ENCODE measurements at places on chromosomes 2 and 18.

GRCh38 chr2:43300781-43301583 lies 74.6 kb upstream of the ZFP36L2 start:
- no peak for DNase-seq

DNA sequence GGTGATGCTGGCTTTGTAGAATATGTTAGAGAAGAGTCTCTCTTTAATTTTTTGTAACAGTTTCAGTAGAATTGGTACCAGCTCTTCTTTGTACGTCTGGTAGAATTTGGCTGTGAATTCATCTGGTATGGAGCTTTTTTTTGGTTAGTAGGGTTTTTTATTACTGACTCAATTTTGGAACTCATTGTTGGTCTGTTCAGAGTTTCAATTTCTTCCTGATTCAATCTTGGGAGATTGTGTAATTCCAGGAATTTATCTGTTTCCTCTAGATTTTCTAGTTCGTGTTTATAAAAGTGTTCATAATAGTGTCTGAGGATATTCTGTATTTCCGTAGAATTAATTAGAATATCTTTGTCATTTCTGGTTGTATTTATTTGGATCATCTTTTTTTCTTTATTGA lies 943.5 kb downstream of the TRIB2 start:
- no peak for DNase-seq

GRCh38 chr2:74881176-74881575 lies 47.2 kb downstream of the HK2 start:
- no peak for DNase-seq

DNA sequence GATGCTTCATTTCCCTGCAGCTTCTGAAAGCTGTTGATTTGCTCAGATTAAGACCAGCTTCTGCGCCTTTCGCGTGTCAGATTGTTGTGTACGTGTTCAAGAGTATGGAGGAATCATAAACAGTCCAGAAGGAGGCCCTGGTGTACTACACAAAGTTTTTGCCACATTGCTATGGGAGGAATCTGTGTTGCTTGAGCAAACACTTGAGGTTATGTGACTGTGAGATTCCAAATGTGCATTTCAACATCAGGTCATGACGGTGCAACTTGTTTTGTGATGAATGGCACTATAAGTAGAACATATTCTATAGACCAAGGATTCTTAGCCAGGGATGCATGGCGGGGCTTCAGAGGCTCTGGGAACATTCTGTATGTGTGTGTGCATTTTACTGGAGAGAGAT lies 35.0 kb downstream of the SRSF7 start:
- DNase-seq = no peak

GRCh38 chr2:84494070-84494469 lies 22.2 kb upstream of the DNAH6 start:
- no peak for DNase-seq

GRCh38 chr2:224893848-224894247 lies 148.4 kb downstream of the DOCK10 start:
- no peak for DNase-seq

GRCh38 chr18:28002841-28003240 lies 174.1 kb downstream of the CDH2 start:
- no peak for DNase-seq

GRCh38 chr18:518081-518480 lies 17.6 kb upstream of the COLEC12 start:
- no peak for DNase-seq

DNA sequence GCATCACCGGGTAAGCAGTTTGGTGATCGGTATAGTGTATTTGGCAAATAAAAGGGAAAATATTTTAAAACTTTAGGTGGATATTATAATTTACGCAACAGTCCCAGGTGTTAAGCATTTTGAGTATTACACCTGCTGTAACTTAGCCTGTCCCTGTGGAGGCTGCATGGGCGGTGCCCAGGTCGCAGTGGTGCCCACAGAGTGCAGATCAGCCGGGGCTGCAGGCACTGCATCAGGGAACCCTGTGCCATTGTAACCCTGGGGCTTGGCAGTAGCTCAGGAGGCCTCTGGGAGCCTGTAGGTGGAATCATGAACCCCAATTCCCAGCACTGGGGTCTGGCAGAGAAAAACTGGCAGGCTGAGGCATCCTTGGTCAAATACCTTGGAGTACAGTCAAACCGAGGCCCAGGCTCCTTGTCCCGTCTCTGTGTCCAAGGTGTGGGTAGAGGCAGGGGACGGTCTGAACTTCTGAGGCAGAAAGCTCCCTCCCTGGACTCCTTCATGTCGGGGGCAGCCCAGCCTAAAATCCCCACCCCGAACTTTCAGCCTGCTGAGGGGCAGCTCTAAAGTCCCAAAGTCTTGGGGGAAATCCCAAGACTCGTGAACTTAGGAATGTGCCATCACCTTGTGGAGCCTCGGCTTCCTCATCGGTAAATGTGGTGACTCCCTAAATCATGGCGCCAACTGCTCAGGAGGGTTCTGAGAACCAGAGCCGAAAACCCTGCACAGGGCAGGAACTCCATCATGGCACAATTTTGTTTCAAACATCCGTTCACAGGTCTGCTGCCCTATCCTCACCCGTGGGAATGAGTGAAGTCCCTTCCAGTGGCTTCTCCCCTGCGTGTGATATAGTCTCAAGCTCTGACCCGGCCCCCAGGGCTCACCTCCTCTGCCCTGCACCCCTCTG lies 85.7 kb downstream of the INHBB start:
- no peak for DNase-seq

DNA sequence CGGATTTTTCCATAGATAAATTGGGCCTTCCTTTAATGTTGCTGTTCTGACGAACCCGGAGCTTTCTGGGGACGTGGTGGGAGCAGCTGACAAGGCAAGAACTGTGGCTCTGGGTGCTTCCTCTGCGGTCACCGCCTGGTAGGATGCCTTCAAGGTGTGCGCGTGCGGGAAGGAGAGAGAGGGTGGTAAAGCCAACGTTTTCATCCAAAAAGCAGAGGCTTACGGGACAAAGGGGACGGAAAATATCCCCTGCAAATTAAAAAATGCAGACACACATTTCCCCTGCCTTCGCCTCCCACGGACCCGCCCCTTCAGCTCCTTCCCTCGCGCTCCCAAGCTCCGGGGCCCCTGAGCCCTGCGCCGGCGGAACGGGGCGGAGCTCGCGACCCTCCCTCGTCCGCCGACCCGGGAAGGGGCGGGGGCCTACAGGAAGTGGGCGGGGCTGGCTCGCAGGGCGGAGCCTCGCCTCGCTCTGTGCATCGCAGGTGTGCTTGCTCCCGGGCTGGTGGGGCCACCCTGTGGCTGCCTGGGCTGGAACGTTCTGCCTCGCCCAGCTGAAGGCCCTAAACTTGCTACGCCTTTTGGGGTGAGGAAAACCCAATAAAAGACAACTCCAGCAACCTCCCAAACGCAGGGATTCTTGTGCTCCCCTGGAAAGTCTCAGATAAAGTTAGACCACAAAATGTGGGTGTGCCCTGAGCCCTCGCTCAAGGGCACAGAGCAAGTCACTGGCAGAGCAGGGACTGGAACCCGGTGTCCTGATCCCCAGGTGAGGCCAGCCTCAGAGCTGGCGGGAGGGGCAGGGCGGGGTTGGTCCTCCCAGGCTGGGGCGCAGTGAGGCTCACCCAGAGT lies 25.4 kb upstream of the SLC66A3 start:
- peak; percentile 58 for DNase-seq

GRCh38 chr2:18803141-18803939 lies 214.0 kb upstream of the NT5C1B start:
- DNase-seq = no peak

DNA sequence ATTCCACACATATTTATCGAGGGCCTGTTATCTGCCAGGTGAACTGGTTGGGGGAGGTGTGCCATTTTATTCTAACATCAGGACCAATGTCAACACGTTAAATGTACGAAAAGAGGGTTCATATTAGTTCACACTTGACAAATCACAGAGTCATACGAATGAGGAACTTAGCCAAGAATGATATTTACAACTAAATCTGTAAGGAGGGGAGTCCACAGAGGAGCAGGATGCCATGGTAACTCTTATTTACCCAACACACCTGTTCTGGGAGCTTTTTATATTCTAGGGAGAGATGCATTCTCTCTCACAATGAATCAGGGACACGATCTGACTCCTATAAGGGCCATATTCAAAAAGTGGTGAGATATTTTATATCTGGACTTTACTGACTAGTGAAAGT lies 144.1 kb downstream of the CDC42EP3 start:
- DNase-seq = no peak
